DMS153 (cell line): ENCODE measurements at places on chromosomes 5 and 9.

DNA sequence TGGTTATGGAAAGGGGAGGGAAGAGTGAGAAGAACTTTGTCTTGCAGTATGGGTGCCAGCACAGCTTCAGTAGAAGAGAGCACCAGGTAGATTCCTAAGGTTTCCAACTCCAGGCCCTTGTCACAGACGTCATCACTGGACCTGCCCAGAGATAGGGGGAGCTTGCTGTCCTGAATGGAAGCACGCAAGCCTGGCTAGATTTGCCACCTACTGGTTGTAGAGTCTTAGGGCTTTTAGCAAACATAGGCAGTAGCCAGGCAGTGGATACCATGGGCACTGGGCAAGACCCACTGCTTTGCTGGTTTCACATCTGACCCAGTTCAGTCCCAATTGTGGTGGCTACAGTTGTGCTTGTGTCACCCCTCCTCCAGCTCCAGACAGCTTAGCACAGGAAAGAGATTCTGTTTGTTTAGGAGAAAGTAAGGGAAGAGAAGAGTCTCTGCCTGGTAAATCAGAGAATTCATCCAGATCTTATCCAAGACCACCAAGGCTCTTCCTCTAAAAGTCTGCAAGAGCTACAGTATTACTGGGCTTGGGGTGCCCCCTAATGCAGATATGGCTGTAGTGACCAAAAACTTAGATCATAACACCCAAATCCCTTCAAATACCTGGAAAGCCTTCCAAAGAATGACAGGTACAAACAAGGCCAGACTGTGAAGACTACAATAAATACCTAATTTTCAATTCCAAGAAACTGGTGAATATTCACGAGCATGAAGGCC, 158.9 kb downstream of the HINT1 start:
- DNase-seq: no peak

DNA sequence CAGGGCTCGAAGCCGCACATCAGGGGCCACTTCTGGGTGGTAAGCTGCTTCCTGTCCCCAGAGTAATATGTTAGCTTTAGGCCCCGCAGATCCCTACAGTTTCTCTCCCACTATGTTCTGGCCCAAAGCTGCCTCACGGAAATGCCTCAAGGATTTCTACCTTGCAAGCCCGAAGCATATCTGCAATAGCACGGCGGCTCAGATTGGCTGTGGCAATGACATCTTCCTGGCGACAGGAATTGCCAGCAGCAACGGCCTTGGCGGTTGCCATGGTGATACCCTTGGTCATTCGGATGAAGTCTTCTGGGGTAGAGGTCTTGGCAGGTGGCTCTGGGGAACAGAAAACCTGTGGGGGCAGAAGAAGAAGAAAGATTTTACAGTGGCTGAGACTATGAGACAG, 10.3 kb upstream of the TPM2 start:
- DNase-seq: no peak

DNA sequence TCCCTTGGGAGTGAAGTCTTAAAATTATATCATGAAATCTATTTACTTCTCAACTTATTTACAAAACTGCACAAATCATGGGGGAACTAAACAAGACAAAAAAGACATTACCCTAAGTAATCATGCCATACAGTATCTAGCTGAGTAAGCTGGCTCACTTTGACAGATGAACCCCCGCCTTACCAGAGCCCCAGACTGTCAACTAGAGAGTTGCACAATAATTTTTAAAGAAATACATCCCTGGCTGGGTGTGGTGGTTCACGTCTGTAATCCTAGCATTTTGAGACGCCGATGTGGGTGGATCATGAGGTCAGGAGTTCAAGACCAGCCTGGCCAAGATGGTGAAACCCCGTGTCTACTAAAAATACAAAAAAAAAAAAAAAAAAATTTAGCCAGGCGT, 62.3 kb downstream of the LPAR1 start:
- DNase-seq: no peak

DNA sequence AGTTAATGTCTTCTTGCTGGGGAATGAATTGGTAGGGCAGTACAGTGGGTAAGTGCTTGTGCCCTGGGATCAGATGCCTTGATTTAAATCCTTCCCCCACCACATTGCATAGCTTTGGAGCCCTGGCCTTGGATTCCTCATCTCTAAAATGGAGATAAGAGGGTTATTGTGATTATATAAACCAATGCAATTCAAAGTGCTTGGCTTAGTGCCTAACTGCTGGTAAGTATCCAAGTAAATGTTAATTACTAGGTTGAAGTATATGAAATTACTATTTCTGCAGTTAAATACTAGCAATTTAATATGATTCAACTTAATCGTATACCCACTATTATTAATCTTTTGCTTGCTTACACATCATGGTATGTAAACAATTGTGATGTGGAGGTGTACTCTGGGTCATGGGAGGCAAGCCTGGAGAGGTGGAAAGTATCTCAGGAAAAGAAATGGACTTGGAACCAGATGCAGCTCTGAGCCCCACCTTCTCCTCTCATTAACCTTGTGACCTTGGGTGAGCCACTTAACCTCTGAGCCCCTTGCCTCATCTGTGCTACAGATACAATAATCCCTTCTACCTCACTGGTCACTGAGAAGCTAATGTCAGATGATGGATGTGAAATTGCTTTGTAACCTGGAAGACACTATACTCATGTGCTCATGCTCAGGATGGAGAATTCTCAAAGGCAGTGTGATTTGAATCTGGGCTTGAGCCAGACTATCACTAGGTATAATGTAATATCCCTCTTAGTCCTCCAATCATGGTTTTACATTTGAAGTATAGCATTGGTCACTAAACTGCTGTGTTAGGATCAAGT, 23.8 kb downstream of the NEUROG1 start:
- no peak for DNase-seq

GRCh38 chr5:57720656-57721055, 238.0 kb upstream of the ACTBL2 start:
- no peak for DNase-seq

GRCh38 chr5:117945258-117945657, 1043.1 kb downstream of the DTWD2 start:
- DNase-seq: no peak

- DNase-seq: no peak
Measured at GRCh38 chr5:163976696-163977095, 471.3 kb downstream of the MAT2B start.

GRCh38 chr9:34484678-34485077, 26.1 kb downstream of the DNAI1 start:
- DNase-seq: no peak

- DNase-seq: no peak
Measured at GRCh38 chr5:9497347-9497746, 48.5 kb downstream of the SEMA5A start.

- no peak for DNase-seq
Measured at GRCh38 chr5:17808566-17808965, 174.3 kb downstream of the TAF11L14 start.

DNA sequence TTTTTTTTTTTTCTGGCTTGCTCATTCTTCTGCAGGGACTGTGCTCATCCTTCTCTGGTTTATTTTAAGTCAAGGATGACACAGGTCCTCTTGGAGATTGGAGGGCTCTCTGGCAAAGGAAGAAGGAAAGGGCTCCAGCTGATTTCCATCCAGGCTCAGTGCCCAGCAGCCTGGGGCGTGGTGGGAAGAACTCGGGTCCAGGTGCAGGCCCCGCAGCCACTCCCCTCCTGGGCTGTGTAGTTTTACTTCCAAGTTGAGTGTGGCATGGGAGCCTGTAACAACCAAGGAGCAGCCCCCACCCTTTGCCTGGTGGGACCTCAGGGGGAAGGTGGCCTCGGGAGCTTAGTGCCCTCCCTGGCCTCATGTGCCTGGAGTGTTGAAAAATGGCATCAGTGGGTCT, 58.9 kb downstream of the ANKRD33B start:
- no peak for DNase-seq

GRCh38 chr9:116055536-116055935, 98.1 kb upstream of the PAPPA start:
- no peak for DNase-seq

- no peak for DNase-seq
Measured at GRCh38 chr5:138275379-138275782, 960 bp upstream of the GFRA3 start.

GRCh38 chr5:138517437-138517836, 25.6 kb downstream of the ETF1 start:
- DNase-seq: no peak

DNA sequence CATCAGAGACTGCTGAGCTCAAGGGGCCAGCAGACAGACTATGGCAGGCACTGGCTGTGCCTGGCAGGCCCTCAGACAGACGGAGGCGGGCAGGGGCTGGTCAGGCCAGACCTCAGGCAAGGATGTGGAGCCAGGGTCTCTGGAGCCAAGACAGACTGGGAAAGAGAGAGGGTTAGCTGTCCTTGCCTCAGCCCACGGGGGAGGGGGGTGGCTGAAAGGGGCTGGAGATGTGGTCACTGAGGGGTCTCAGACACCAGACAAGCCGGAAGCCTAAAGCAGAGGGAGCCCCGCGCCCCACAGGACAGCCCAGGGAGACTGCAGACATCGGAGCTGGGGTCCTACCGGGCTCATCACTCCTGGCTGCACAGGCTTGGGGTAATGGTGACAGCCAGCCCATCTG, 141.2 kb upstream of the FOXD4L5 start:
- no peak for DNase-seq

GRCh38 chr5:117084067-117084466, 509.4 kb upstream of the SEMA6A start:
- no peak for DNase-seq

GRCh38 chr9:80485420-80486250, 913.9 kb downstream of the TLE4 start:
- DNase-seq: no peak

DNA sequence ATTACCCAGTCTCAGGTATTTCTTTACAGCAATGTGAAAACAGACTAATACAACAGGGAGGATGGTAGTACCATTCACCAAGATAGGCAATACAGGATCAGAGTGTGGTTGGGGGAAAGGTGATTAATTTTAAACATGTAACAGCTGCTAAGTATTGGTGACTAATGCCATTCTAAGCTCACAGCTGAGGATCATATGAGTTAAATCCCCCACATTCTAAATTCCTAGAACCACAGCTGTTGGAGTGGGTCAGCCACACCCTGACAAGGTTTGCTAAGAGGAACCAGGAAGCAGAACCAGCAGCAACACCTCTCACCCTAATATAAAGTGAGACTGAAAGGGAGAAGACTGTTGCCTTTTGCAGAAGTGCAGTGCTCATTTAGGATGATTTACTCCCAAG, 24.8 kb downstream of the HSPB3 start:
- no peak for DNase-seq

DNA sequence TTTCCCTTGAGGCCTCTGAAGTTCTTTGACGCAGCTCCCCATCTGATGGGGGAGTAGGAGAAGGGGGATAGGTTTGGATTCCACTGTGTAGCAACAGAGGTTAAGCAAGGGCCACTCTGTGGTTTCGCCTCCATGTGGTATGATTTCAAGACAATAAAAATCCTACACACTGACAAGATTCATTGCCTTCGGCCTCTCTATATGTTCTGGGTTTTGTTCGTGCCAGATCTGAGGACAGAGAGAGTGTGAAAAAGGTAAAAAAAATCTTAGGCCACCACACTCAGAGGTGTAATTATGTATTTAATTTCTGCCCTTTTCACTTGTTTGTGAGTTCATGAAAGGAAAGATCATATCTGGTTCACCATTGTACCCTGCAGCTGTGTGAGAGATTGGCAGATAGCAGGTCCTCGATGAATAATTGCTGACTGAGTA, 715.2 kb upstream of the ZNF608 start:
- no peak for DNase-seq

DNA sequence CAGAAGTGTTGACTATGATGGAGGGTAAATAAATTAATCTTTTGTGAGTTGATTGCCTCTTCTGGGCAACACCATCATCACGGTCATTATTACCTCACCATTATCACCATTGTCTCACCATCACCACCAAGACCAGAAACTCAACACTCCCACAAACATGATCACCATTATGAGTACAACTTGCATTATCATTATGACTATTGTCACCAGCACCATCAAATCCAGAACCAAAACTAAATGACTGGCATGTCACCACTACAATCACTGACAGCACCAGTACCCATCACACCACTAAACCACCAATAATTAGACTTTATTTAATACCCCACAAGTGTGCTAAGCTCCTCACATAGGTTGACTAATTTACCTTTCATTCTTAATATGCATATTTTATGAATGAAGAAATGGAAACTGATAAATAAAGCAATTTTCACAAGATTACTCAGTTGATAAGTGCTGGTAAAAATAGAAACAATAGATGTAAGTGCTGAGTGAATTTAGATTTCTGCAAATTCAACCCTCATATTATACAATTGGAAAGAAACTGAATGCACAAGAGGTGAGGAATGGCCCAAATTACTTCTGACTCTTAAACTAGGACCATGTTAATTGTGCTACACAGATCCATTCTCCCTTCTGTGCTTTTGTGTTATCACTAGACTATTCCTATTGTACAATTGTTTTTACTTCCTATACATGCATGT, 517.8 kb upstream of the PAPPA start:
- no peak for DNase-seq

DNA sequence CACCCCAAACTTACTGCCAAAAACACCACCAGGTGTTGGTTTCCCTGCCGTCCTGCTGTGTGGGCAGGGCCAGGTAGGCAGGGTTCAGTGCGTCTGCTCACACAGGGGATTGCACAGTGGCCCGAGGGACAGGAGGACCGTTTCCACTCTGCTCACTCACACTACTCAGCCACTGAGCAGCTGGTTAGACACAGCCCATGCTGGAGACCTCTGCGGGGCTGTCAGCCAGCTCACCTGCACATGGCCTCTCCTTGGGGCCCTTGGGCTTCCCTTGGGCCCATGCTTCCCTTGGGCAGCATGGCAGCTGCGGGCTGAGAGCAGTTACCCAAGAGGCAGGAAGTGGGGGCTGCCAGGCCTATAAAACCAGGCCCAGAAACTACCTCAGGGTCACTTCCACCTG, 79.0 kb downstream of the SYK start:
- DNase-seq: no peak

- DNase-seq: no peak
Measured at GRCh38 chr9:28264368-28264767, 691.1 kb upstream of the C9orf72 start.

DNA sequence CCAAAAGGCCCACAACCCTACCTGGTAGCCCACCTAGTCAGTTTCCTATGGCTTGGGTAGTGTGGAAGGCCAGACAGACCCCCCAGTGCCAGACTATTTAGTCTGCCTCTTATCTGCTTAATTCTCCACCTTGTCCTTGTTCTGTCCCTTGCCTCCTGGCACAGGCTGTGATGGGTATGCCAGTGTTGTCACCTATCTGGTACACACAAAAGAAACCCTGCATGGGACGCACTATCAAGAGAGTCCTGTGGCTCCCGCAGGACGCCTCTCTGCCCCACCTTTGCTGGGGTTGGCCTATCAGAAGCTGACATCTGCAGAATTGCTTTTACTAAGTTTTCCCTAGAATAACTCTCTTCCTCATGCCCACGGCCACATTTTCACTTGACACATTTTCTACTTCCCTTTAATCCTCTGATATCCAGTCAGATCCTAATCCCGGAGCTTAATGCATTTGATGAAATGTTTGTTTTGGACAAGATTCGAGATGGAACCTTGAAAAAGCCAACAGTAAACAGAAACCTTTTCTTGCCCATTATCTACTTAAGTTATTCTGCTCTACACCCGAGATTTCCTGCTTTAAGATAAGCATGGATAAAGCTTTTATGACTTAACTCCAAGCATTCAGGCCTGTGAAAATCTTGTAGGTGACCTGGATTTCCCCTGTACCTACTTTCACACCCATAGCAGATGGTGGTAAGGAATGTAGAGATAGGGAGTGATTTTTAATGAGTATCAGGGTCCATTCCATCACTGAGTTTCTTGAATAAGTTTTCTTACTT, 468.5 kb downstream of the ZNF608 start:
- no peak for DNase-seq

- no peak for DNase-seq
Measured at GRCh38 chr5:59617186-59617771, 276.2 kb downstream of the PDE4D start.

- no peak for DNase-seq
Measured at GRCh38 chr5:95883185-95884016, 60.9 kb upstream of the GLRX start.
